Fibroblast of villous mesenchyme (primary cell): ENCODE measurements at places on chromosomes 16 and 17.

- peak; percentile 67 for DNase-seq
These were observed 313 bp downstream of the UBTF start for GRCh38 chr17:44219108-44219615.

DNA sequence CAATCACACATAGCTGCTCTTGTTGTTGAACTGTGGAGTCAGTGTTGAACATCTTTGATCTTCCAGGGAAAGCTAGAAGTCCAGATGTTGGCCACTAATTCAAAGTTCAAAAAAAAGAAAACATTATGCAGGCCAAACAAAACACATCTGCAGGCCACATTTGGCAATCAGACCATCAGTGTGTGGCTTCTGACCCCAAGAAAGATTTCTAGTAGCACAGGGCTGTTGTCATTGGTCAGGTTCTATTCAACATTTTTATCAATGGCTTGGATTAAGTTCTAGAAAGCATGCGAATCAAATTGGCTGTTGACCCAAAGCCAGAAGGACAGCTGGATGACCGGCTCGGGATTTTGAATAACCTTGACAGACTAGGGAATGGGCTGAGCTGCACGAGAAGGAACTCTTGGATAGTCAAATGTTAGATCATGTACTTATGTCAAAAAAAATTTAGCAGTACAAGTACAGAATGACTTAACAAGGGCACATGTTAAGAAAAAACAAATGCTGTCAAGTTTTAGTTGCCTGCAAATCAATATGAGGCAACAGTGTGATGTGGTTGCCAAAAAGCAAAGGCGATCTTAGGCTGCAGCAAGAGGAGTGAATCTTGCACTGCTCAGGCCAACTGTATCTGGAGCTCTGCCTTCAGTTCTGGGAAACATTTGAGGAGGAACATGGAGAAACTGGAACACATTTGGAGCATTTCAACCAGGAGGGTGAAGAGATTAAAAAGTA, 187.6 kb downstream of the RGS9 start:
- peak; percentile 50 for DNase-seq

GRCh38 chr16:88809068-88809675, 2.6 kb downstream of the APRT start:
- no peak for DNase-seq

DNA sequence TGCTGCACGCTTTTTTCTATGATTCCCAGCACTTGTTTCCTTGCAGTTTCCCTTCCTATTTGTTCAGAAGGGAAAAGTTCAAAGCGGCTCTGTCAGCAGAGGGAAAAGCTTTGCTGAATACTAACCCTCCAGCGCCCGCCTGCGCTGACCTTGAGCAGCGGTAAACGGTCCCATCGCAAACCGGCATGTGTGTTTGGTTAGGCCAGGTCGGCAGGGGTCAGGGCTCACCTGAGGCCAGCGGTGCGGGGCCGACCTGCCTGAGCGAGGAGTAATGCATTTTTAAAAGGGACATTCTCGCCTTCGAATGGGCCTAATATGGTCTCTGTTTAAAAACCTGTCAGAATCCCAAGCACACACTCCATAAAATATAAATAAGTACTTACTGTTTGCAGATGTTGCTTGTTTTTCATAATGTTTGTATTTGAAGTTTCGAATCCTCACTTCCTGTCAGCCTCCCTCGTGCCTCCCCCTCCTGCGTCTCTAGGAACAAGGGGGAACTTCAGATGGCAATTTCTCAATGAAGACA, 110.1 kb downstream of the IRX3 start:
- peak; percentile 49 for DNase-seq

DNA sequence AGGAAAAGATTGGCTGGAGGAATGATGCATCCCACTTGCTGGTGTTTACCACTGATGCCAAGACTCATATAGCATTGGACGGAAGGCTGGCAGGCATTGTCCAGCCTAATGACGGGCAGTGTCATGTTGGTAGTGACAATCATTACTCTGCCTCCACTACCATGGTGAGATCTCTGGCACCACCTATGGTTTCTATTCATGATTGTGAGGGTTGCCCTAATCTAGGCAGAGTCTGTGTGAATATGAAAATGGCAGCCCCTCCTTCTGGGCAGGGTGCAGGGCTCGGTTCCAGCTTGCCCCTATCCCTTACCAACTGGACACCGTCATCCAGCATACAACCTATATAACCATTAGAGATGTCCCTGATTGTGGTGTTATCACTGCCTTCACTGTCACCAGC, 33.4 kb downstream of the ITGB3 start:
- no peak for DNase-seq

DNA sequence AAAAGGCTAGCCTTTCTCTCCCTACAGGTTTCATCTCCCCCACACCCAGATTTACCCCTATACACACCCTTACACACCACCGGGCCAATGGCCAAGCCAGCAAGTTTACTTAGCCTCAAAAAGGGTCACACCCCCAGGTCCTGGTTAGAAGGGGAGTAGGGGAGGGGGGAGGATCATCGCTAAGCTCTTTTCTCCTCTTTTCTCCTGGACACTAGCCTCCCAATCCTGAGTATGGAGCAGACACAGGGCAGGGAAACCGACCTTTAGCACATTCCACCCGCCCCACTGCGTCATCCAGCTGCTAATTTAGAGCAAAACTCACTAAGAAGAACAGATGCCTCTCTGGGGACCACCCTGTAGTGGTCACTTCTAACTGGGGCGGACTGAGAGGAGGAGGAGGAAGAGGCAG, 4.4 kb downstream of the ACLY start:
- peak; percentile 83 for DNase-seq

GRCh38 chr17:17091276-17091675, 49.0 kb downstream of the MPRIP start:
- no peak for DNase-seq

GRCh38 chr16:5349101-5349500, 251.5 kb upstream of the EEF2KMT start:
- DNase-seq: no peak

GRCh38 chr17:70310221-70310672, 140.9 kb downstream of the KCNJ2 start:
- peak; percentile 2 for DNase-seq

DNA sequence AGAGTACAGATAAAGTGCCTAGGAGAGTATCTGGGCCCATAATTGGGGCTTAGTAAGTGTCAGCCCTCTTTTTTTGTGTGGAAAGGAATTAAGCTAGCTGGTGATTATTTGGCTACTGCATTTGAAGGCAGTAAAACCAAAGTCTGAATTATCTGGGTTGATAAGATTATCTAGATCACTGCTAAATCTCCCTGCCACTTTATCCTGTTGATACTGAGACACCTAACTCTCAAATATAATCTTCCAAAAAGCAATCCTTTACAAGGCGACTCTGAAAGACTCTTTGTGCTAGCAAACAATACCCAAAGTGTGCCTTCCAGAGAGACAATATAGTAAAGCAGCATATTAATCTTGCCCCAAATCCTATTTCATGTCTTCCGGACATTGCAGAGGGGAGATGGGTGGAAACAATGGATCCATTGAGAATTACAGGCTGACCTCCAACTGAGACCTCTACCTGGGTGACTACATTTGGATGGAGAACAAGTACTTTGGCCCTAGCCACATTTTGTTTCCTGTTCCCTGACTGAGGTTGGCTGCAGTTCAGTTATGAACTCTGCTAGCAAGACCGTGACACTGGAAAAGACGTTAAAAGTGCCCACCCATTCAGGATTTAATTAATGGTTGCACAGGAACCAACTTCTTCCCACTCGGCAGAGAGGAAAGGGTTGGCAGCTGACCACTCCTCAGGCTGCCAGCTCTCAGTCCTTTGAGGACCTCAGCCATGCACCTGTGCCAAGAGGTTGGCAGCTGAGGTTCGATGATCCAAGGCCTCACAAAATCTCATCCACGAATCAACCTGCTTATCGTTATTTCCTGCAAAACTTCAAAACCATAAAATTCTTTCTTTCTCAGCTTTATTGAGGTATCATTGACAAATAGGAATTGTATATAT, 72.6 kb downstream of the SYCE1L start:
- DNase-seq: no peak

DNA sequence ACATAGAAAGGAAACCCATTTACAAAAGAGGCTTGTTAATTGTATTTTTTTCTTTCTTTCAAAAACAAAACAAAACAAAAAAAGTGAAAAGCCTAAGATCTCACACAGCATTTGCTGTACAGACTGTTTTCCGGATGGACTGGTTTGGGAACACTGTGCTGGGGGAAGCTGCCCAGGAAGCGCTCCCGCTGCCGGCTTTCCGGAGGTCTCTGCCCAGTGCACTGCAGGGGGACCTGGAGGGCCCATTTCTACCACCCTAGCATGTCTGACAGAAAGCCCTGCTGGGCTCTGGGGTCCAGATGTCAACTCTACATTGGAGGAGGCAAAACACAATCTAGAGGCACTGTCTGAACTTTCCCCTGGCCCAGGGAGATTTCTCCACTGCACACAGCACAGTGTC, 26.3 kb upstream of the CLEC18B start:
- DNase-seq: no peak

DNA sequence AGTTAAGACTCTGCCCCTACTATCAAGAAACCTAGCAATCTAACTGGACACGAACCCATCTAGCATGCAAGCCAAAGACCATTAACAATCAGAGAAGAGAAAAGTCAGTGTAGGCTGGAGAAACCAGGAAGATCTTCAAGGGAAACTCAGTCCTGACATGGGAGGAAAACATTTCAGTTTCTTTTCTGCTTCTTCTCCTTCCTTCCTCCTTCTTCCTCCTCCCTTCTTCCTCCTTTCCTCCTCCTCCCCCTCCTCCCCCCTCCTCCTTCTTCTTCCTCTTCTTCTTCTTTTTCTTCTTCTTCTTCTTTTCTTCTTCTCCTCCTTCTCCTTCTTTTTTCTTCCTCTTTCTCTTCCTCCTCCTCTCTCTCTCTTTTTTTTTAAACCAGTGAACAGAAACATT, 29.6 kb upstream of the SHISA9 start:
- no peak for DNase-seq

DNA sequence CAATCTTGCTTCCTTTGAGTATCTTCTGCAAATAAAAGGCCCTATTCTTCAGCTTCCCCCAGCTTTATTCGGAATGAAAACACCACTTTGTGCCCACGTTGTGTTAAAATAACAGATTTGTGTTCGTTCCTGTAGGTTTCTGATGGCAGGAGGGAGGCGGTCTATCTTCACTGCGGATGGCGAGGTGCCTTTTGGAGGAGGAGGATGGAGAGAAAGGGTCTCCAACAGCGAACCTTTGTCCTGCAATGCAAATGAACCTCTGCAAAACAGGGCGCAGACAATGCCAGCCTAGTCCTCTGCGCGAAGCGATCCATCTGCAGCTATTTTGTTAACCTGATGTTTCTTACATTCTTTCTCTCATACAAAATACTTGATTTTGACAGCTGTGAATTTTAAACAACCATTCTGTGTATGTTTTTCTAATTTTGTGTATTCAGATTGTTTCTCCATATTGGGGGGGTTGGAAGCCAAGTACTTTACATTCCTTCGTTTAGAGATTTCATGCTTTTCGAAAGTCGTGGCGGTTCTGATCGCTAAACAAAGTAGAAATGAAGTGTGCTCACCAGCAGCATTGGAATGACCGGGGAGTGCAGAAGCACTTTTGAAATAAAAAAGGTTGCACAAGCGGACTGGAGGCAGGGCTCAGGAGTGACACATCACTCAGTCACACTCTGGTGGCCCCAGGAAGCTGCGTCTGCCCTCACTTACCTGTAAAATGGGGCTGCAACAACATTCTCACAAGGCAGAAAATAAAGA, 279.0 kb upstream of the IRX5 start:
- no peak for DNase-seq

- peak; percentile 65 for DNase-seq
These were observed 12.4 kb downstream of the METTL9 start for GRCh38 chr16:21611556-21612384.

- peak; percentile 74 for DNase-seq
These were observed 53.4 kb downstream of the HSD17B2 start for GRCh38 chr16:82088483-82088882.

DNA sequence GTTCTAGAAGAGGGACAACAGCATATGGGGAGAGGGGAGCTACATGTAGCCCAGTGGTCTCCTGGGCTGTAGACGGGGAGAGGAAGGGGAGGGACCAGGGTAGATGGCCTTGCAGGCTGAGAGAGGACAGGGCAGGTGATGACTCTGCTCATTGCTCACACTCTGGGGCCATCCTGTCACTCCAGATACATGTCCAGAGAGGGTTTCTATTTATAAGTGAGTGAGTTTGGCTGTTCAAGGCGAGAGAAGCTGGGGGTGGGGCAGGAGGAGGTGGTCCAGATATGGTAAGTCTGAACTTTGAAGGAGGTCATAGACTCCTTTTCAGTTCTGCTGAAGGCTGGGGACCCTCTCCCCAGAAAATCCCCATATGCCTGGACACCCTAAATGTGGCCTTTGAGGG, 22.2 kb downstream of the CACNA1G start:
- no peak for DNase-seq

DNA sequence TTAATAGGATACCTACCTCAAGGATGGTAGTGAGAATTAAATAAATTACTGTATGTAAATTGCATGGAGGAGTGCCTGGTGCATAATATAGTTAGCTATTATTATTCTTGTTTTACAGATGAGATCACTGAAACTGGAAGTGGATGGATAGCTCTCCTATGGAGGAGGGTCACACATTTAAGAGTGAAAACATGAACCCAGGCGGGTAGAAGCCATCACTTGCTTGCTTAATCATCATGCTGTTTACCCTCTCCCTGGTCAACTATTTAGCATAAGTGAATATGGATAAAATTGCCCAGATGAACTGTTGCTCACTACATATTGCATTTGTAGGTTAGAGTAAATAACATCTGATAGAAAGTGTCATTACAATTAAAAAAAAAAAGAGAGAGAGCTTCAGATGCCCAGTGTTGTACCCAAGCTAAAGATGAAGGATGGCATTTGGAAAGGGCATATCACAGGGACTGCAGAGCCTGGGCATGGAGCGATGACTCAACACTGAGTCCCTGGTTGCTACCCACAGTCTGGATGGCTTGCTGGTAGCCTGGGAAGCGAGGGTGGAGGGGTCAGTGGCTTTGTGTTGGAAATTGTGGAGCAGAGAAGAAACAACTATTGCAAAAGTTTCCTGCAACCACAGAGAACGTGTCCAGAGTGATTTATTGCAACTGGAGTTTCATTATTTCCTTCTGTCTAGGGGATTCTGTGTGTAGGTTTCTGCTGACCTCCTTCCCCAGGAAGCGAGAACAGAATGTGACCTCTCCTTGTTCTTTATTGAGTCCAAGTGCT, 414.4 kb downstream of the SHISA9 start:
- peak; percentile 39 for DNase-seq
